ENCODE measurements at places on chromosomes 4 and X.
A peak's percentile ranks its signal among the peaks of the same experiment; 100 is the strongest.

DNA sequence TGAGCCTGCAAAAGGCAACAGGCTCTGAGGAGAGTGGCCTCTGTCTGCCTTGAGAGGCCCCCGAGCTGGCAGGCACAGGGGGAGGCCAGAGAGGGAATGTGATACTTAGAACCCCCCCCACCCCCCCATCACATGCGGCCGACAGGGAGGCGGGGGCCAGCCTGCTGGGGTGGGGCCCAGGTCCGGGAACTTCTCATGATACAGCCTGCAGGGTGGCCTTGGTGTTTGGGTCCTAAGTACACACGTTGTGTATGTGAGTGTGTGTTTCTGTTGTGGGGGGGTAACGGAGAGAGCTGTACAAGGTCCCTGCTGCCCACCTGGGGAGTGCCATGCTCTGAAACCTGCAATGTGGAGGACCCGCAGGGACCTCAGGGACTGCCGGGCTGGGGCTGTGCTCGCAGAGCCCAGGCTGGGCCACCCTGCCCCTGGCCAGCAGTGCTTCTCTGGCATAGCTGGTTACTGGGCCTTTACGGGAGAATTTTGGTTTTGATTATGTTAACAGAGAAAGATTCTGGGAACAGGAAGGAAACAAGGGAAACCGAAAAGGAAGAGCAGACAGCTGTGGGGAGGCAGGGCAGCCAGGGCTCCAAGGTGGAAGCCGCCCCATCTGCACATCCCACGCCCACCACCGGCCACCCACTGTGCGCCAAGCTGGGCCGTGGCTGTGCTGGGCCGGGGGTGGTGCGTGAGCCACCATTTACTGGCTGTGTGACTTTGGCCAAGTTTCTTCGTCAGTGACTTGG, 19.9 kb downstream of the SH3BP2 start:
- DNase-seq, result no peak

DNA sequence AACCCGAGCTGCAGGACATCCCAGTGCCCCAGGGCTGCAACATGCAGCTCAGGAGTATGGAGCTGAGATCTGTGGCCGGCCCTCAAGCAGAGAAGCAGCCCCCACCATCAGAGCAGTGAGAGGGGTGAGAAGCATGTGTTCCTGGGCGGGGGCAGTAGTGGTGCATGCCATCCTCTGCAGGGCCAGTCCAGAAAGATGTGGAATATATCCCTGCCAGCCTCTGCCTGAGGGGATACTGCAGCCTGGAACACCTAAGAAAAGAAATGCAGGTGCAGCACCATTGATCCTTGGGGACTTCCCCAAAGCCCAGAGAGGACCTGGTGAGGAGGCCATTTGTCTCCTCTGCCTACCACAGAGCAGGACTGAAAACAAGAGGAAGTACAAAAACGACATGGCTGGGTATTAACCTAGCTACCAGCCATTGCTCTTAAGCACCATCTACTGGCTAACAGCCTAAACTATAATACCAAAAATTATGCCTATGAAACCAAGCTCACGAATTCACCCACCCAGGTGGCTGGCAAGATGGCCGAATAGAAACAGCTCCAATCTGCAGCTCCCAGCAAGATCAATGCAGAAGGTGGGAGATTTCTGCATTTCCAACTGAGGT, 158.8 kb downstream of the ADGRA3 start:
- peak; percentile 26 for DNase-seq

- DNase-seq, result no peak
Observed at GRCh38 chr4:182093431-182093831, 149.8 kb upstream of the TENM3 start.

GRCh38 chrX:145865082-145865481, 47.5 kb downstream of the SLITRK2 start:
- no peak for DNase-seq

- no peak for DNase-seq
Observed at GRCh38 chrX:130093271-130093670, 17.0 kb downstream of the ELF4 start.

- no peak for DNase-seq
Observed at GRCh38 chr4:88893961-88894360, 163.0 kb downstream of the FAM13A start.

- DNase-seq, result no peak
Observed at GRCh38 chrX:24260842-24261550, 52.9 kb downstream of the SUPT20HL2 start.

DNA sequence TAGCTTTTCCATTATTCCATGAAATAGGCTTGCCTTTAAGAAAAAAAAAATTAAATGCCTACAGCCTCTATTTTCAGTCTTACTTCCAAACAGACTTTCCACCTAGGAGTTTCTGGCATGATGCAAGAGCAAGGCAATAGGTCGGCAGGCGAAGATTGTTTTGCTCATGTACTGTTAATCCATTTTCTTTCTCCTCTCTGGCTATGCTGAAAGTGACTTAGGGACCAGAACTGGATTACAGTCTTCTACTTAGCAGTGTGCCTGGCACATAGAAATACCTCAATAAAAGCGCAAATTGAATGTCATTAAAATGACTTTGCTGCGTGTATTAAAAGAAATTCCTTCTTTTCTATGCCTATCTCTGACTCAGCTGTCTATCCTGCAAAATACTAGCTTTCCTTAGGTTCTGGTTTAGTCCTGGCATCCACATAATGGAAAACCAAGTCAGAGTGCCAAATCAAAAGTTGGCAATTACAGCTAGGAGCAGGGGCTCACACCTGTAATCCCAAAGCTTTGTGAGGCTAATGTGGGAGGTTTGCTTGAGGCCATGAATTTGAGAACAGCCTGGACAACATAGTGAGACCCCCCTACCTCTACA, 51.9 kb downstream of the CC2D2A start:
- DNase-seq, result no peak

GRCh38 chr4:71689822-71690221, 94.1 kb downstream of the GC start:
- DNase-seq, result peak; percentile 66

- no peak for DNase-seq
Observed at GRCh38 chr4:18803781-18804180, 782.2 kb upstream of the LCORL start.

GRCh38 chr4:54475546-54475945, 182.2 kb upstream of the KIT start:
- DNase-seq, result peak; percentile 5

DNA sequence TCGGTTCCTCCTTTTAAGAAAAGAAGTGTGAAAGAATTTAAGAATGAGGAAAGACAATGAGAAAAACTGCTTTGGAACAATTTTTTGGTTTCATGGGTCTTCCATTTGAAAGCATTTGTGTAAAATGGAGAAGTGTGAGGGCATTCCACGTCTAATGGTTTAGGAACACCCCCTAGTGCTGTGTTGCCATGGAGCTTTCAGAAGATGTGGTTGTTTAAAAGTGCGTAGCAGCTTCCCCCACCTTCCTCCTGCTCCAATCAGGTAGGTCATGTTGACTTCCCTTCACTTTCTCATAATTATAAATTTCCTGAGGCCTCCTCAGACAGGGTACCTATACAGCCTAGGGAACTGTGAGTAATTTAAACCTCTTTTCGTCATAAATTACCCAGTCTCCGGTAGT, 50.0 kb downstream of the UGT2B10 start:
- no peak for DNase-seq

DNA sequence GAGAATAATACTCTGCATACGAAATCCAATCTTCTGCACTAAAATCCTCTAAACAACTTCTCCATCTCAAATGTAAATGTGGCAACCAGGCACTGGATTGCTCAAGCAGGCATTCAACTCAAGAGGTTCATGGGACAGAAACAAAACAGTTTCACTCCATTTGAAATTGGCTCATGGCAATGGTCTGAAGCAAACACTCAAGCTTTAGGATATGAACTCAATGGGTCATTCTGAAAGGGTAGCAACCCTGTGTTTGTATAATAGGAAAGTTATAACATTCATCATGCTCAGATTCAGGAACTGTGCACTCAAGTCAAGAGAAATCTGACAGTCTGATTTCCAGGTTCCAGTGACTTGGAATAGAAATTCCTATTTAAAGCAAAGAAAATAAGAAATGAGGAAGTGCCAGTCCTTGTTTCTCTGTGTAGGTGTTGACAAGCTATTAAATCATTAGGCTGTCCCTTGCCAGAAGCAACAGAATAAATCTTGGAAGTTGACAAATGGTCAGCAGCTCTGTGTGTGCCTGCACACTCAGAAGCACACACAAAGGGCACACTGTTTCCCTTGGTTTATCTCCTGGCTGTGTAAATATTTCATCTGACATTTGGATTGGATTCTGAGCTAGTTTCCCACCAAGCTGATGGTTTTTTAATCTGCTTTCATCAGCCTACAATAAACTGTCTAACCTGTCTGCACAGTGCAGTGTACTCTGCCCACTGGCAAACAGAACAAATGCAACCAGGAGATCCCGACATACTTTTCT, 75.9 kb upstream of the CITED1 start:
- no peak for DNase-seq

GRCh38 chr4:162645381-162645780, 481.6 kb upstream of the FSTL5 start:
- no peak for DNase-seq

DNA sequence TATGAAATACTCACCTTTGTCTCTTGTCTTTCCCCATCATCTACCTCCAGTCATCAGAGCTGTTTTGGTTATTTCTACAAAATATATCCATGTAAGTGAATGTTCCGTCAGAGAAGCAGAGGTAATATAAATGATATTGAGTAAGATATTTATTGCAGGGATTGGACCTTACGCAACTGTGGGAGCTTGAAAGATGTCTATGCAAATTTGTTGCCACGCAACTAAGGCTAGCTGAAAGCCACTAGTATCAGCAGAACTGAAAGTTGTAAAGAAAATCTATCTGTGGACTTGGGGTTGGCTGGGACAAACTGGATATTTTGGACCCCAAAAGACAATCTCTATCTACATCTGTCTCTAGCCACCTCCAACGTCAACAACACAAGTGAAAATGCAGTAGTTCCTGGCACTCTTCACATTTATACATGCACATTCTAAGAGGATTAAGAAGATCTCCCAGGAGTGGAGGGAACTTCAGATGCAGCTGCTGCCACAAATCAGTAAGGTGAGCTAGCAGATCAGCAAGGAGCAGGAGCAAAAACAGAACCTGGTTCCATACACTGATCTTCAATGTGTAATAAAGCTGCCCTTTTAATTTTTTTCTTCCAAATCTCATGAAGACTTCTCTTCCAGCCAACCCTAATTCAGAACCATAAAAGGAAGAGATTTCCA, 8.5 kb upstream of the CCSER1 start:
- no peak for DNase-seq

DNA sequence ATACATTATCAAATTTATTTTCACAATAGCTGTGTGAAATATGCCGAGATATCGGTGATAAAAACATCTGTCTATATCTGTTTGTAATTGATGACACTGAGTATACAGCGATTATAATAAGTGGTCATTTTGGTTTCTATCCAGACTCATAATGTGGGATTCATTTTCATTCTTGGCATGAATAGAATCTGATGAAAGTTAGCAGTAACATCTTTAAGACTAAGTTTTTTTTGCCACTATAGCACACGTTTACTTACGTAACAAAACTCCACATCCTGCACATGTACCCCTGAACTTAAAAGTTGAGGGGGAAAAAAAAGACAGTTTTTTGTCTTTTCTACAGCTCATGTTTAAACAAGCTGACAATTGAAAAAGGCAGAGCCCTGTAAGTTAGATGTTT, 86.4 kb downstream of the PPA2 start:
- no peak for DNase-seq

DNA sequence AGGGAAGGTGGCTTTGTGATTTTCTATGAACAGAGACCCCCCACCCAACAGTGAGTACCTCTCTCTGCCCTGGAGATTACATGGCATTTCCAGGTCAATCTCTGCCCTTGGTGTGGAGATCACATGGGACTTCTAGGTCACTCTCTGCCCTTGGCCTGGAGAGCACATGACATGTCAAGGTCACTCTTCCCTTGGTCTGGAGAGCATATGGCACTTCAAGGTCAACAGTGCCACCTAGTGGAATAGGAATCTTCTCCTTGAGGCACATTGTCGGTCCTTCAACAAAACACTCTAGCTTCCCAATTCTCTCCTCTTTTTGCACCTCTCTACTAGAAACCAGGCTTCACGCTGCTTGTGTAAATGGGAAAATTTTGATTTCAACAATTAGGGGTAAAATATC, 66.2 kb upstream of the TACR3 start:
- DNase-seq, result no peak

GRCh38 chrX:110755611-110756010, 40.0 kb downstream of the CHRDL1 start:
- peak; percentile 31 for DNase-seq

Measured in NCI-H226 (cell line).